ENCODE measurements at places on chromosomes 3 and 15. TPM values are rescaled to one million over a fixed set of nuclear protein-coding genes. Genes with fewer than 3 reads are reported as not detected.

DNA sequence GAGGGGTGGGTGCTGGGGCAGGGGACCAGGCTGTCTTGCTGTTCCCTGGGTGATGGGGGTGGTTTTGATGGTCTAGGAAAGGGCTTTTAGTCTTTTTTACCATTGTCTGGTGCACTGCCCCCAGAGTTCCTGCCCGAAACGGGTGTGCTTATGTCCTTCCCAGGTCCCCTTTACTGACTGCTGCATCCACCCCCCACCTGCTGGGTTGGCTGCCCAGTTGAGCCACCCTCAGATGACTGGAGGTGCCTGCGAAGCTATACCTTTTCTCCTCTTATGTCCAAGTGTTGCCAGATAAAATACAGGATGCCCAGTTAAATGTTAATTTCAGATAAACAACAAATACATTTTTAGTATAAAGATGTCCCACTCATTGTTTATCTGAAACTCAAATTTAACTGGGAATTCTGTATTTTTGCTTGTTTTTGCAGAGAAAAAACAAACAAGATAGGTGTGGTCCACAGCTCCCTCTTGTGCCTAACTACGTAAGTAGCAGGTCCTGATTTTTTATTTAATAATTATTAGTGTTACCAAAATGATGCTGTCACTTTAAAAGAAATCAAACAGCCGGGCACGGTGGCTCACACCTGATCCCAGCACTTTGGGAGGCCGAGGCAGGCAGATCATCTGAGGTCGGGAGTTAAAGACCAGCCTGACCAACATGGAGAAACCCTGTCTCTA lies 6.1 kb upstream of the RPP14 start:
- no peak for DNase-seq

DNA sequence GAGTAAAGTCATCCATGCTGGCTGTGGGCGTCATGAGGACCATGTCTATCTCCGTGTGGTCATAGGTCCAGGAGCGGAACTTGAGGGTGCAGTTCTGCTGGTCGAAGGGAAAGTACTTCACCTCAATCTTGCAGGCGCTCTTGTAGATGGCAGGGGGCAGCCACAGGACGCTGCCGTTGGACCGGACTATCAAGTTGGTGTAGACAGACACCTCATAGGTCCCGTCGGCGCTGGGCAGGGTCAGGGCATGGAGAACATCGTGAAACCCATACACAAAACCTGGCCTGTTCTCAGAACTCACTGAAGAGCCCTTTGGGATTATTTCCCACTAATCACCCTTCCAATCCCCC lies 8.9 kb upstream of the CHRNA3 start:
- DNase-seq, result no peak

DNA sequence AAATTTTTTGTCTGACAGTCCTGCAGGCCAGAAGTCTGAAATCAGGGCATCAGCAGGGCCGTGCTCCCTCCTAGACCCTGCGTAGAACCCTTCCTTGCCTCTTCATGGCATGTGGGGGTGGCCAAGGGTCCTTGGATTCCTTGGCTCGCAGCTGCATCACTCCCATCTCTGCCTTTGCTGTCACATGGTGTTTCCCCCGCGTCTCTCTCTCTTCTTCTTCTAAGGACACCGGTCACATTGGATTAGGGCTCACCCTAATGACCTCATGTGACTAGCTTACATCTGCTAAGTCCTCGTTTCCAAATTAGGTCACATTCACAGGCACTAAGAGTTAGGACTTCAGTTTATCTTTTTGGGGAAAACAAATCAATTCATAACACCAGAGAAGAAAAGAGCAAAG lies 12.0 kb downstream of the SLCO3A1 start:
- no peak for DNase-seq

- no peak for DNase-seq
These were observed 34.7 kb upstream of the GCSAM start for GRCh38 chr3:112167758-112168157.

GRCh38 chr3:39268549-39268900 lies 11.3 kb downstream of the CX3CR1 start:
- no peak for DNase-seq

GRCh38 chr15:55398243-55398642 lies 9.9 kb downstream of the CCPG1 start:
- DNase-seq, result no peak

DNA sequence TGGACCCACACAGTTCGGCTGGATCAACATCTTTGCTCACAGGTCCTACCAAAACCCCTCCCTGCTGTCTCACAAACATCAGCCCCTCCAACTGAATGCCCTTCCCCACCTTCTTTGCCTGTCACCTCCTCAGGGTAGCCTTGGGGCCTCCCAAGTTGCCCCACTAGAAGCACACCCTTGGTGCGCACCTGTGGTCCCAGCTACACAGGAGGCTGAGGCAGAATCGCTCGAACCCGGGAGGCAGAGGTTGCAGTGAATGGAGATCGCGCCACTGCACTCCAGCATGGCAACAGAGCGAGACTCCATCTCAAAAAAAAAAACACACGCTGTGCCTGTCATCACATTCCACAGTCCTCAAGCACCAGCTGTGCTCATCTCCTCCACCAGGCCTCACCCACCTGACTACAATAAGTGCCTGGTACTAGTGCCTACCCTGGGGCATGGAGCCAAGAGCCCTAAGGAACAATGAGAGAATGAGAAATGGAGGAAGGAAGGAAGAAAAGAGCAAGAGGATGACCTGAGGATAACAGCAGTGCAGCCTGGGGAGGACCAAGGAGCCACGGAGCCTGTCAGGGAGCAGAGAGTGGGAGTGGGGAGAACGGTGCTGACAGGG lies 26.0 kb downstream of the RPN1 start:
- DNase-seq, result no peak

GRCh38 chr15:67150023-67150860 lies 84.8 kb downstream of the SMAD3 start:
- DNase-seq, result no peak

DNA sequence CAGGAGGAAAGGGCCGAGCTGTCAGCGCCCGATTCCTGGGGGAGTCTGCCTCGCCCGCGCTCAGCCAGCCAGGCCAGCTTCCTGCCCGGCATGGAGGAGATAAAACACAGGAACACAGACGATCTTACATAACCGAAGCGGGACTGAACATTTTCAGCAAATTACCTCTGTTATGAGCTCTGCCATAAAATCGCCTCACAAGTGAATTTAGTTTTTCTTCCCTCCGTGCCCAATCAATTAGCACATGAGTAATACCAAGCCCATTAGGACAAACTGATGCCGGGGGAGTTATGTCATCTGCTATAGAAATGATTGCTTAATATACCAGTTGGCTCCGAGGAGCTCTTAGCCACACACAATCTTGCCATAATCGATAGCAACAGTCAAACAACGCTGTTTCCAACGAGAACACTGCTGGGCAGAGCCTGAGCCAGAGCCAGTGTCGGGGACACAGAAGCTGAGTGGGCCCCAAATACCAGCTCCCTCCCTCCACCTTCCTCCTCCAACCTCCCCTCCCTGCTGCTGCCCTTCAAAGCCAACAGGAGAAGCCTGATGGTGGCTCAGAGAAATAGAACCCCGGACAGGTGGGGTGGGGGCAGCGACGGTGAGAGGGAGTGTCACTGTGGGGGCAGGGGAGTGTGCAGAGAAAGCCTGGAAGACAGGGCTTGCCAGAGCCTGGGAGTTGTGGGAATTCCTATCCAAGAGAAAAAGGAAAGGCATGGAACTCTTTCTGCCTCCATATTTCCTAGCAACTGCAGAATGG lies 279.4 kb upstream of the TLE3 start:
- no peak for DNase-seq

DNA sequence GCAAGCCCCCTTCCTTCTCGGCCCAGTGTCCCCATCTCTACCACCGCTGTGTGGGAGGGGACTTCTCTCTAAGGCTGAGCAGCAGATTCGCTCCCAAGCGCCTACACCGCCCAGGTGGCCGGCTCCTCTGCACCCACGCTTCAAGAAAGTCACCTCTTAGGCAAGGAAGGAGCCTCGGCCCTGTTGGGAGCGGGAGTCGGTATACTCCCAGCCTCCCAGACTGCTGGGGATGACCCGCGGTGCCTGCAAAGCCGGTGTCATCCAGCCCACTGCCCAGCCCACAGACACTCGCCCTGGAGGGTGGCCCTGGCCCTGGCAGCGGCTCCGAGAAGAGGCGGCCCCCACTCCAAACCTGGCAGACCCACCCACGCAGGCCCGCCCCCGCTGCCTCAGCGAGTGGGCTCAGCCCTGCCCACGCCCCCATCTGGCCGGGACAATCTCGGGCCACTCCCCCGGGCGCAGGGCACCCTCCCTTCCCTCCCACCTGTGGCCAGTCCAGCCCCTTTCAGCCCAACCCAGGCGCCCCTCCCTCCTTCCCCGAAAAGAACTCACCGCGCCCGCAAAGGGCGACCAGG lies 396 bp downstream of the CHRNB4 start:
- no peak for DNase-seq

GRCh38 chr3:170961616-170962400 lies 53.4 kb upstream of the EIF5A2 start:
- peak; percentile 18 for DNase-seq

DNA sequence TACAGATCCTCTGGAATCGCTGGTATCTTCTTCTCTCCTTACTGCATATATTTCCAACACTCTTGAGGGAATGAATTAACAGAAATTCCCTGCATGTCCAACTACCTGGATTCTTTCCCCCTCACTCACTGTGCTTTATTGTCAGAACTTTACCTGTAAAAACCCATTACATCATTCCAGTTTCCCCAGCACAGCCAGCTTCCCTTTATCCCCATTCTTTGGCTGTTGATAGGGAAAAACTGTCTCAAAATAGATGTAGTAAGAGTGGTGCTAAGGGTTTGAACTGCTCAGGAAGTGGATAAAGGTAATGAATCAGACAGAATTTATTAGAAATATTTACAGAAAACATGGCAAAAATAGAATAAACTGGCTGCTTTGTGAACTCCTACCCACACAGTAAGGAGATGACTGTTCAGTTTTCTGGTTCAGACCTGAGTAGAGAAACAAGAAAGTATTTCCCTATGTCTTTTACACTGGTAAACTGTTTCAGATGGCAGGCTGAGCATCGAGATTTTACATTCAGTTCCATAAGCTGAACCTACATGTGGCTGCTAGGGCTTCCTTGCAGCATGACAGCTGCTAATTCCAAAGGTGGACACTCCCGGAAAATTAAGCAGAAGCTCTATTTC lies 188.4 kb downstream of the CPNE4 start:
- no peak for DNase-seq

DNA sequence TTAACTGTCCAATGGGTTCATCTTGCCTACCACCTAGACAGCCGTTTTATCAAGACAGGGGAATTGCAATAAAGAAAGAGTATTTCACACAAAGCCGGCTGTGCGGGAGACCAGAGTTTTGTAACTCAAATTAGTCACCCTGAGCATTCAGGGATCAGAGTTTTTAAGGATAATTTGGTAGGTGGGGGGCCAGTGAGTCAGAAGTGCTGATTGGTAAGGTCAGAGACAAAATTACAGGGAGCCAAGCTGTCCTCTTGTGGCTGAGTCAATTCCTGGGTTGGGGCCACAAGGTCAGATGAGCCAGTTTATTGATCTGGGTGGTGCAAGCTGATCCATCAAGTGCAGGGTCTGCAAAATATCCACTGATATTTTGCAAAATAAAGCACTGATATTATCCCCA lies 29.9 kb upstream of the GPD1L start:
- no peak for DNase-seq

DNA sequence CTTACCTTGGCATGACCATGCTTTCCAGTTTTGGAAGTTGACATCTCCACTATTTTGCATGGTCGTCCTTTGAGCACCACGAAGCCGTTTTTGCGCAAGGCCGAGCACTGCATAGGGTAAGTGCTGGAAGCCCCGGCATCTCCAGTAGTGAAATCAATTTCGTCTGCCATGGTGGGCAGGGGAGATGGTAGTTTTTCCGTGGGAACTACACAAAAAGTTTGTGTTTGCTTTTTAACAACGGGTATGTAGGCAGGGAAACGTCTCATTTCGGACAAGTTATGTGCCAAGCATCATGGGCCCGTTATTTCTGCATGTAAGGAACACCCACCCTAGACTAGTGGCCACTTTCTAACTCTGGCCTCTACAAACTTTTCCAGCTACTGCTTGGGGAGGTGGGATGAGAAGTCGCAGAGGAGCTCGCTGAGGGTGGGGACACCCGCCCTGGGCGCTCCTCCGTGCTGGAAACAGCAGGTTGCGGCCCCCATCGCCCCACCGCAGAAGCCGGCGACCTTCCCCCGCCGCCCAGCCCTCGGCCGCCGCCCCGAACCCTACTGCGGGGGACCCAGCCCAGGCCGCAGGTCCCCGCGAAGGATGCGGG lies 701 bp downstream of the EIF5A2 start:
- DNase-seq, result peak; percentile 12

DNA sequence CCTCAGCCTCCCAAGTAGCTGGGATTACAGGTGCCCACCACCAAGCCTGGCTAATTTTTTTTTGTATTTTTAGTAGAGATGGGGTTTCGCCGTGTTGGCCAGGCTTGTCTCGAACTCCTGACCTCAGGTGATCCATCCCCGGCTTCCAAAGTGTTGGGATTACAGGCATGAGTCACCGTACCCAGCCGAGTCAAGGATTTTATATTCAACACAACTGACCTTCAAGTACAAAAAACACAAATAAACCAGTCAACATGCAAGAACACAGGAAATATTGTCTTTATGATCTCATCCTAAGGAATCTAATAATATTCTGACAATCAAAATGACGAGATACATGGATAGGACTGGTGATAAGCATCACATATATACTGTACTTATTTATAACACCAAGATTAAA lies 37.9 kb downstream of the TJP1 start:
- DNase-seq, result no peak

- no peak for DNase-seq
These were observed 301.8 kb downstream of the NLGN1 start for GRCh38 chr3:173699353-173699752.

GRCh38 chr3:158728851-158729250 lies 3.4 kb downstream of the RARRES1 start:
- no peak for DNase-seq

GRCh38 chr15:88700716-88701115 lies 61.9 kb downstream of the ISG20 start:
- DNase-seq, result no peak

- no peak for DNase-seq
These were observed 1.6 kb downstream of the THBS1 start for GRCh38 chr15:39582286-39582976.

DNA sequence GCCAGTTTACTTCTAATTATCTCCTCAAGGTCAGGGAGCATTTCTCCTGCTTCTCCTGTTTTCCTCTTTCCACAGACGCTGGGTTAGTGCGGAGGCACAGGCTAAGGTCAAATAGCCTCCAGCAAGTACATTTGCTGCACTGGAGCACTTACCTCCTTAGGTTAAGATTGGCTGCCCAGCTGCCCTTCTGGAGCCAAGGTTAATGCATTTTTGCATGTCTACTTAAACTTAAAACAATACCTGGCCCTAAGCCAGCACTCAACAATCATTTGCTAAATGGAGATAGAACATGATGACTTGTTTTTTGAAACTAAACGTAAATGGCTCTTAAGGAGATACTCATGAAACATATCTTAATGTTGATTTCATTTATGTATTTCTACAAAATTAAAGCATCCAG lies 83.5 kb downstream of the SSR3 start:
- DNase-seq, result no peak

- peak; percentile 46 for DNase-seq
These were observed 57.8 kb downstream of the GRIP2 start for GRCh38 chr3:14482271-14482721.

- DNase-seq, result no peak
These were observed 140.0 kb downstream of the GADL1 start for GRCh38 chr3:30754426-30754825.

The SEMA5B gene
- 28.5 TPM for polyA plus RNA-seq

The FBXL2 gene
- polyA plus RNA-seq, result 30.5 TPM

The COL6A5 gene
- polyA plus RNA-seq, result 0.03 TPM

The NRROS gene
- polyA plus RNA-seq, result 3.2 TPM

The WHAMM gene
- 11.9 TPM for polyA plus RNA-seq

The PIGZ gene
- polyA plus RNA-seq, result 1.5 TPM

The TM4SF18 gene
- polyA plus RNA-seq, result 32.8 TPM

The CCDC33 gene
- 3.9 TPM for polyA plus RNA-seq

The GPR149 gene
- polyA plus RNA-seq, result not detected

The SLC22A13 gene
- polyA plus RNA-seq, result 3.1 TPM
